Nucleus accumbens (tissue), 56 donors: ENCODE measurements at places on chromosomes 1 and 21.

DNA sequence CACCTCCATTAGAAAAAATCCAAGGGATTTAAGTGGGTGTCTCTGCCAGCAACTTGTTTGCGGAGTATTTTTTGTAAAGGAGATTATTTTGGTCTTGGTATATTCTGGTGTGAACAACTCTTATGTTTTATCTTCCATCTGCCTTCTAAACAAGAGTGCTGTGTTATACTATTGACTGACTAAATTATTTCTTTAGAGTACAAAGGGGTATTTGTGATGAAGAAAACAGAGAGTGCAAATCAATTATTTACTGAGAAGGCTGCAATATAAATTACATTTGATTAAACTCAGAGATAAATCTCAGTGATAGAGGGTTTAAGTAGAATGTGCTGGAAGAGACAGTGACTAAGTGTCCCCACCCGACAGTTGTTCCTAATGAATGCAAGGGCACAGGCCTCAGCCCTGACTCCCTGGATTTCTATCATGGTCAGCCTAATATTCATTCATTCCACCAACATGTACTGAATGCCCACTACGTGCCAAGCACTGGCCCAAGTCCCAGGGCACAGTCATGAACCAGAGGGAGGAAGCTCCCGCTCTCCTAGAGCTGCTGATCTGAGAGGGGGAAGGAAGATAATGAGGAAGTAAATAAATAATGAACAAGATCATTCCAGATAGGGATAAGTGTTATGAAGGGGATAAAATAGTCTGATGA is 196.9 kb upstream of the C8B start:
- peak; percentile 15 for DNase-seq

- DNase-seq: no peak
These were observed 40.5 kb downstream of the AK5 start for GRCh38 chr1:77322061-77322900.

DNA sequence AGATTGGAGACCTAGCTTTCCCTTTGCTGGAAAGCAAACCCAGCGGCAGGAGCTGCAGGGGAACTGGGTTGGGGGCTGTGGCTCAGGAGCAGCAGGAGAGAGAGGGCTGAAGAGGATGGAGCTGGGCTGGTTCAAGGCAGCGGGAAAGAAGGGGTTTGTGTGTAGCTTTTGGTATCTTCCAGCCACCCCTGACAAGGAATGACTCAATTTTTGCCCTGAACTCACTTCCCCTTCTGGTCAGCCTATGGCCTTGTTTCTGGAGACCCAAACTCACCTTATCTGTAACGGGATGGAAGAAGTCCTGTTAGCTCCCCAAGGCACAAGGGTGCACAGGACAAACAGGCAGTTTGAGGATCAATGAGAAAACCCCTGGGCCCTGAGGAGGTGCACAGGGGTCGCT is 13.1 kb downstream of the C1orf115 start:
- DNase-seq: no peak

GRCh38 chr1:232505884-232506283 is 124.0 kb downstream of the SIPA1L2 start:
- DNase-seq: no peak

DNA sequence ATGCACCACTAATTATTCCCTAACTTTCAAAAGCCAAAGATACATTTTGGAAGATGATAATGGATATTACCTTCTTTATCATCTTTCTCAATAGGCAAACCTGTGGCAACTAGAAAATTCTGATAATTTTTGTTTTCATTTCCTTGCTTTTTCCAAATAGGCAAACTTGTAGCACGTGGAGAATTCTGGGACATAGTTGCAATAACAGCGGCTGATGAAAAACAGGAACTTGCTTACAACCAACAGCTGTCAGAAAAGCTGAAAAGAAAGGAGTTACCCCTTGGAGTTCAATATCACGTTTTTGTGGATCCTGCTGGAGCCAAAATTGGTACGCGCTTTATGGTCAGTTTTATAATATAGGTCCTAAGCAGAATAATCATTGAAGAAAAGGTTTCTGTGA is 1.5 kb downstream of the FPGT start:
- no peak for DNase-seq

DNA sequence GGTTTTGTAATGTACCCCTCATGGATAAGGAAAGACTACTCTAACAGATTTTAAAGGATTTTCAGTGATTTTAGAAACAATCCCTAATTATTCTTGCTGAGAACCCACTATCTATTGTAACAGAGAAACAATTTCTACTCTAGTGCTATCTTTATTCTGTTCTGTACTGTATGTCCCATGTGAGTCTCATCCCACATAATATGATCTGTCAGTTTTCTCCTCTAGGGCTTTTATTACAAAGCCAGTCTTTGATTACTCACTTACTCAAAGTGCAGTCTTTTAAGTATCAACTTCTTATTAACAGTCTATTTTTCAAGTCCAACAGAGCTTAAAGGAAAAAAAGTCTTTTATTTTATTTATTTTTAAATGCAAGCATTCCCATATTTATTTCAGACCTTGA is 54.8 kb downstream of the CTH start:
- DNase-seq: no peak

GRCh38 chr21:15676935-15677334 is 52.8 kb upstream of the USP25 start:
- no peak for DNase-seq

DNA sequence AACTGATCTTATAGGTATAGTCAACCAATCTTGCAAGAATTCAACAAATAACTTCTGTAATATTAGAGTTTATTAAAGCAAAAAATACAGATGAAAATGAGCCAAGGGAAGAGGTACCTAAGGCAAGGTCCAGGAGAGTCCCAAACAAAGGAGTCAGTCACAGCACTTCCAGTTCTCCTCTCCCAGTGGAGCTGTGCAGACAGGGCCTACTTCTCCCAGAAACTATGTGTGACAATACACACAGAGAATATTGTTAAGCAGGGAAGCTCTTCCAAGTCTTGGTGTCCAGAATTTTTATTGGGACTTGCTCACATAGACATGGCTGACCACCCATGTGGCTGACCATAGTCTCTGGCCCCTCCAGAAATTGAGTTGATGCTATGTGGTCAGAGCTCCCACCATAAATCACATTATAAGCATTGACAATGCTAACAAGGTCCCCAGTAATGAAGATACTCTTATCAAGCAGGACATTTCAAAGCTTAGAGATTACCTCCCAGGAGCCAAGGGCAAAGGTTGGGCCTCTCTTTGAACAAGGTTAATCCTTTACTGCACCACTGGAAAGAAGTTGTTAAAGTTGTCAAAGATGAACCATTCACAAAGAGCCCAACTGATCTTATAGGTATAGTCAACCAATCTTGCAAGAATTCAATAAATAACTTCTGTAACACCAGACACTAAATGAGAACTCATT is 3.5 kb upstream of the CD244 start:
- DNase-seq: no peak

DNA sequence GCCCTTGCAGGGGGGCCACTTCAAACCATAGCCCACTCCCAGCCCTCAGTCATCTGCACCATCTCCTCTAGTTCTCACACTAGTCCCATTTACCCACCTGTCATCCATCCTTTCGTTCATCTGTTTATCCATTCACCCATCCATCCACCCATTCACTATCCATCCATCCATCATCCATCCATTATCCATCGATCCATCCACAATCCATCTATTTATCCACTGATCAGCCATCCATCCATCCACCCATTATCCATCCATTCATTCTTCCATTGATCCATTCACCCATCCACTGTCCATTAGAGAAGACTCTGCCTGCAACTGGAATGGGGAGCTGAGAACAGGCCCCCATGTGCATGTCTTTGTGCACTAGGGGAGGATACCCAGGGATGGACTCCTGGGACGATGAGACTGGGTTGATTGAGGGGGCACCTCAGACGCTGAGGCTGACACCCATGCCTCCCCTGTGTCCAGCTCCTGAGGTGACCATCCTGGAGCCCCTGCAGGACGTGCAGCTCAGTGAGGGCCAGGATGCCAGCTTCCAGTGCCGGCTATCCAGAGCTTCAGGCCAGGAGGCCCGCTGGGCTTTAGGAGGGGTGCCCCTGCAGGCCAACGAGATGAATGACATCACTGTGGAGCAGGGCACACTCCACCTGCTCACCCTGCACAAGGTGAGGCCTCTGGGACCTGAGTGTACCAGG is 97.9 kb downstream of the TRIM11 start:
- no peak for DNase-seq

- DNase-seq: no peak
These were observed 79.8 kb downstream of the WDR4 start for GRCh38 chr21:42799516-42799915.

DNA sequence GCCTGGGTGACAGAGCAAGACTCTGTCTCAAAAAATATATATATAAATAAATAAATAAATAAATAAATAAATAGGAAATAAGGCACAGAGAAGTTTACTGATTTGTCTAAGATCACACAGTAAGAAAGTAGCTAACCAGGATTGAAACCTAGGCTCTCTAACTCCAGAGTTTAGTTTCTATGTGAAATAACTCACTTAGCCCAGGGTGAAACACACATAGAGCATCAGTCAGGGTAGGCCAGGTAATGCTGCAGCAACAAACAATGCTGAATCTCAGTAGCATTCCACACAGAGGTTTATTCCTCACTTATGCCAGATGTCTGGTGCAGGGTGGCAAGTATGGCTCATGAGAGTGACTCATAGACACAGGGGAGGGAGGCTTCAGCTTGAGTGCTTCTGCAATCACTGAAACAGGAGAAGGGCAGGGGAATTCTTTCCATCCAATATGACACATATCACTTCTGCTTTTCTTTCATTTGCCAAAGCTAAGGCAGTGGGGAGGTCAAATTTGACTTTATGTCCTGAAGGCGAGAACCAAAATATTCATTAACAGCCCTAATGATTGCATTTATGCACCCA is 37.1 kb upstream of the KANK4 start:
- DNase-seq: no peak

GRCh38 chr1:222546548-222547259 is 1.2 kb downstream of the HHIPL2 start:
- no peak for DNase-seq

- no peak for DNase-seq
These were observed 5.5 kb upstream of the ANKRD35 start for GRCh38 chr1:145891143-145891542.

- DNase-seq: no peak
These were observed 294.0 kb upstream of the PTBP2 start for GRCh38 chr1:96427616-96428015.
